SHP77 treated with DMSO at 0.1 percent for 48 hours (cell line): ENCODE measurements at places on chromosomes 16 and 17.

DNA sequence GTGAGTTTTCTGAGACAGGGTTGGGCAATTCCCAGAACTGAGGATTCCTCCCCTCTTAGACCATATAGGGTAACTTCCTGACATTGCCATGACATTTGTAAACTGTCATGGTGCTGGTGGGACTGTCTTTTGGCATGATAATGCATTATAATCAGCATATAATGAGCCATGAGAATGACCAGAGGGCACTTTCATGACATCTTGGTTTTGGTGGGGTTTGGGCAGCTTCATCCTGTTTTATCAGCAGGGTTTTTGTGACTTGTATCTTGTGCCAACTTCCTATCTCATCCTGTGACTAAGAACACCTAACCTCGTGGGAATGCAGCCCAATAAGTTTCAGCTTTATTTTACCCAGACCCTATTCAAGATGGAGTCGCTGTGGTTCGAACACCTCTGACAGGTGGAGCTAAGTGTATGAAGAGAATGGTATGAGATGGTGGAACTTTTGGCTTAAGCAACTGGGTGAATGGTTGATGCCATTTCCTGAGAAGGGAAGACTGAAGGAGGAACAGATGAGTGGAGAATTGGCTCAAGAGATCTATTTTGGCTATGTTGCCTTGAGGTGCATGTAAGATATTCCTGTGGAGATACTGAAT is 217.3 kb downstream of the RAB11FIP4 start:
- no peak for DNase-seq

DNA sequence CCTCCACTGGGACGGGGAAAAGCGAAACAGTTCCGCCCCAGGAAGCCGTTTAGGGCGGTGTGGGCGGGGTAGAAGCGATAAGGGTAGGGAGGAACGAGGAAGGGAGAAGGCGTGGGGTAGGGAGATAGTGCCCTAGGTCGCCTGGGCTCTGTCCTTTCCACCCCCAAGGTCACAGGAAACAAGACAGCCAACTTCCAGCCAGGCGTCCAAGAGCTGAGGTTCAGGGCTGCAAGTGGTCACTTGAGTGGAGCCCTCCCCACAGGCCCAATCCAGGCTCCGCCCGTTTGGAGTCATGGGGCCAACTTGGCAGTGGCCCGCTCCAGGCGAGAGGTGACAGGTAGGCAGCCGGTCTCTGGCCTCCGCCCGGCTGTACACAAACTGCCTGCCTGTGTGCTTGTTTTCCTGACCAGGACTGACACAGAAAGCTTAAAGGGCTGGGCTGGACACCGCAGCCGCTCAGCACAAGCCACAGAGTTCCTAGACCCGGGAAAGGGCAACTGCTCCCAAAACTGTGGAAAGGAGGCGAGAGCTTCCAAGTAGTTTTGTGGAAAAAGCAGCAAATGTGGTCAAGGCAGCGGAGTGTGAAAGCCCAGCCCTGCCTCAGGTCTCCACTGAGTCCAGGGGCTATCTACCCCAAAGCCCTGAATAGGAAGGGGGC is at the start of gene RILP:
Gene RILP (minus strand): TSS at position 23 of the 658 bp plus-strand sequence. CDS start 62 bp downstream, outside the sequence.
- DNase-seq: peak; percentile 16

DNA sequence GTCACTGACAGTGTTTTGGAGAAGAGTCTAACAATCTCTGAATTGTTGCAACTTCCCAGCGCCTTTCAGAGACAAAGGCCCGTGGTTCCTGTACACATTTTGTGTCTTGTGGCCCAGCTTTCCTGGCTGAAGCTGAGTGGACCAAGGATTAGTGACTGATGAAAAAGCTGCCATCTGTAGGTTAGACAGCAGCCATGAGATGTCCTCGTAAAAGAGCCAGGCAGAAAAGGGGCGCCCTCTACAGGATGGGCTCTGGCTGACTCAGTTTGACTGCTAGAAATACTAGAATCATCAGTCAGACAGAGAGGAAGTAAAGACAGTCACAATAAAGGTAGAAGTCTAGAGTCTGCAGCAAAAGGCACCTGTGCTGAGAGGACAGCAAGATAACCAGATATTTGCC is 26.5 kb upstream of the NF1 start:
- peak; percentile 14 for DNase-seq

DNA sequence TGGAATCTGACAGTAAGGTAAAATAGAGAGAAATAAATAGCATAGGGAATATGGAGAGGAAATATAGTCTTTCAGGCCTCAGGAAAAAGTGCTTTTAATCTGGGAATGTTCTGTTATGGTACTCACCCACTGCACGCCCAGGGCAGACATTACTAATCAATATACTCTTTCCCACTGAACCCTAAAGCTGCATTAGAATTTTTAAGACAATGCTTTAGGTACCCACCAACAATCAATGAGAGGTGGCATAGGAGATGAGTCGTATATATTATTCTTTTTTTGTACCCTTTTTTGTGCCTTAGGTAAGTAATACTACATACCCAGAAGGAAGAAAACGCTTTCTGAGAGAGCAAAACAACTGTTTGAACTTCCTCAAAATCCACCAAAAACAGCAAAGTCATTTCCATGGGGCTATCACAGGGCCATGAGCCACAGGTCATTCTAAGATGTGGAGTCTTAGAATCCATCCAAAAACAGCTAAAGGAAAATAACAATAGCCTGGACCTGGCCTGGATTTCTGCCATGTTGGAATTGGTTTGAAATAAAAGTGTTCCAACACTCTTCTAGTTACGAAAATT is 542.1 kb downstream of the XYLT1 start:
- DNase-seq: no peak

GRCh38 chr17:36498560-36499300 is 12.2 kb downstream of the ZNHIT3 start:
- no peak for DNase-seq

- no peak for DNase-seq
These were observed 5.6 kb downstream of the KIAA0513 start for GRCh38 chr16:85033171-85033570.
